ENCODE measurements at places on chromosomes 3 and 15.

GRCh38 chr15:49506341-49506740 lies 83.3 kb downstream of the FGF7 start:
- DNase-seq, result no peak

- DNase-seq, result no peak
Observed at GRCh38 chr15:63538876-63539275, 34.5 kb downstream of the USP3 start.

DNA sequence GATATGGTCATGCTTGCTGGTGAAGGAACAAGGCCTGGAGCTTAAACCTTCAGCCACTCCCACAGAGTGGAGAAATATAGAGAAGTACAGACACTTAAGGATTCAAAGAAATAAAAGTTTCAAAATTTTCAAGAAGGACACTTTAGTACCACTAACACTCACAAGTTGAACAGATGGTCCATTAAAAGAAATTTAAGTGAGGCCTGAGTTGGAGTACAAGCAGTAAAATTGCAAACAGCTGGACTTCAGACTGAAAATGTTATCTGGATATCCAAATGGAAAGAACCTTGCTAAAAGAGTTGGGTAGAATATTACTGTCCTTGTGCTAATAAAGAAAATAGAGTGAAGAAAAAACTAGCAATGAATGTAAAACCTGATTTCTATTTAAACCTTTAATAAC lies 397.1 kb upstream of the KCNMB2 start:
- DNase-seq, result no peak

DNA sequence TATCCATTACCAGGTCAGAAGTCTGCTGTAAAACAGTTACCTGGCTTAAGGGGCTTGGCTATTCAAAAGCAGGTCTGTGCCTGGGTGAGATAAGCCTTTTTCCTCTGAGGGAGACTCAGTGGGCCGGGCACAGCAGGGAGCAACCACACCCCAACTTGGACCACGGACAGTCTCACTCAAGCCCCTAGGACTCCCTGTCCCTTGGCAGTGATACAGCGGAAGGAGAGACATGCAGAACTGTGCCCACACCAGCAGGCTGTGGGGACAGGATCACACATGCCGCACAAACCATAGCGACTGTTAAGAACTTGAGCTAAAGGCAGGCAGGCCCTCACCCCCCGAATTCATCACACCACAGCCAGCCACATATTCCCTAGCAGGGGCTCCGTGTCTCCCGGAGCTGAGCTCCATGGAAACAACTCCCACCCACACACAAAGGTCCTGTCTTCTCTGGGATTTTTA lies 2.8 kb upstream of the GP5 start:
- DNase-seq, result no peak

- DNase-seq, result peak; percentile 9
Observed at GRCh38 chr15:70234256-70234905, 136.7 kb upstream of the TLE3 start.

DNA sequence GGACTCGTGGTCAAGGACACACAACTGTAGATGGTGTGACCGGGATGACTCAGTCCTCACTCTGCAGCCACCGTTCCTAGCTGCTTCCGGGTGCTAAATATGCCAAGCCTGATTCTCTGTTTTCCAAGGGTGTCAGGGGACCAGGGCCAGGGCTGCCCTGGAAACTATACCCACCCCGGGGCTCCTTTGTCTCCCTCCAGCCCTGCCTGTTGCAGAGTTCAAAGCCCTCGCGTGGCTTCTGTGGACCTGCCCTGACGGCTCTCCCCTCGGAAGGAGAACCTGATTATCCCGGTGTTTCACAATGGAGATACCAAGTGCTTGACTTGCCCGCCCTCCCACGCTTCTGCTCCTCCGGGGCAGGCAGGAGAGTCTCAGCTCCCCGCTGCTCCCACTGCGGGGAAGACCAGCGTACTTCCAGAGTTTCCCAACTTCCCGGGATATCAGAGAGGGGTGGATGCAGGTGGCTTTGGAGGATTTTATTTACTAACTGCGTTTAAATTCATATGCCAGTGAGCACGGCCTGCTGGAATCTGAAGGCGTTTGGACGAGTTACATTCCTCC lies 125.0 kb downstream of the ASB7 start:
- DNase-seq, result no peak

- DNase-seq, result no peak
Observed at GRCh38 chr15:57867970-57868798, 161.7 kb downstream of the POLR2M start.

- DNase-seq, result no peak
Observed at GRCh38 chr3:189322339-189322738, 150.6 kb downstream of the TPRG1 start.

Measured in pons (tissue), 1 donor.